ENCODE measurements at places on chromosomes 7 and 10.

GRCh38 chr10:44723619-44724325 is 187.4 kb upstream of the TMEM72 start:
- no peak for DNase-seq

GRCh38 chr7:74092321-74092963 is 8.8 kb downstream of the LIMK1 start:
- DNase-seq = no peak

DNA sequence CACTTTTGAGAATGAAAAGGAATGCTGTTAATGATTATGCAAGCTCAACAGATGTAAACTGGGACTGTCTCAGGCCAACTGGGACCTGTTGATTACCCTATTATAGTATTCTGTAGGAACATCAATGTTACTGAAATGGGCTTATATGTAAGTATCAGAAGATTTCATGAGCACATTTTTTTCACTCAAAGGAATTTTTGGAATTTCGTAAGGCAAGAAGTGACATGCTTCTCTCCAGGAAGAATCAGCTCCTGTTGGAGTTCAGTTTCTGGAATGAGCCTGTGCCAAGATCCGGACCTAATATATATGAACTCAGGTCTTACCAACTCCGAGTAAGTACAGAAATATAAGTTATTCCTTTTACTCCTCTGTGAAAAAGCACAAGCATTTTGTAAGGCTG is 19.2 kb downstream of the NIPSNAP2 start:
- no peak for DNase-seq

DNA sequence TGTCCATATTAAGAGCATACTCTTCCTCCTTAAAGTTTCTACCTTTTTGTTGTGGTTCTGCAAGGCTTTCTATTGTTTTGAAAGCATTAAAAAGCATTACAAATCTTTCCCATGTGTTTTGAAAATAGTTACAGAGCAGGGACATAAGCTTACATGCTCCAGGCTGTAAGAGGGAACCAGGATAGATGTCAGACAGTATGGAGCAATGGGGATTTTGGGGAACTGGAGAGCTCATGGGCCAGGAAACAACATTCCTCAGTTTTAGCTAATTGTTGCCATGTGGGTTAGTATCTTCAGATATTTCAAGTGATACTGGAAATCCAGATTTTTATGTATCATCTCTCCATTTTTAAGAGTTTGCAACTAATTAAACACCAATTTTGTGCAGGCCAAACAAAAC is 3.5 kb downstream of the MDFIC start:
- DNase-seq = no peak

DNA sequence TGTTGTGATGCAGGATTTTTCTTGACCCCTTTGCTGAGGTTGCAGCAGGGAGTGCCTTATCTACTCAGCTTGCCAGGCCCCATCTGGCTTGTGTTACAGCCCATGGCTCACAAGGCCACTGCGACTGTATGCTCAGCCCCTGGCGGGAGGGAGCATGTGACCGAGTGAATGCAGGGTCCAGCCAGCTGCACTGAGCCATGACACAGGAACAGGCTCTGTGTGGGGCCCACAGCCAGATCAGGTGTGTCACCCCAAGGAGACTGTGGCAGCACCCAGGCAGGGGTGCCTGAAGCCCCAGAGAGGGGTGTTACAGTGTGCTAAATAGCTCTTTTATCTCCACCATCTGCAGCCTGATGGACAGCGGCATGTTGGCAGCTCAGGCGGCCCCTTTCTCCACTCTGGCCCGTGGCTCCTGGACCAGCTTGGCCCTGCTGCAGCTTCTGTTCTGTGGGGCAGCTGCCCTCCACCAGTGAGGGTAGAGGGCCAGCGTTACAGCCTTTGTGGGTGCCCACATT is 2.6 kb upstream of the PCBD1 start:
- no peak for DNase-seq

DNA sequence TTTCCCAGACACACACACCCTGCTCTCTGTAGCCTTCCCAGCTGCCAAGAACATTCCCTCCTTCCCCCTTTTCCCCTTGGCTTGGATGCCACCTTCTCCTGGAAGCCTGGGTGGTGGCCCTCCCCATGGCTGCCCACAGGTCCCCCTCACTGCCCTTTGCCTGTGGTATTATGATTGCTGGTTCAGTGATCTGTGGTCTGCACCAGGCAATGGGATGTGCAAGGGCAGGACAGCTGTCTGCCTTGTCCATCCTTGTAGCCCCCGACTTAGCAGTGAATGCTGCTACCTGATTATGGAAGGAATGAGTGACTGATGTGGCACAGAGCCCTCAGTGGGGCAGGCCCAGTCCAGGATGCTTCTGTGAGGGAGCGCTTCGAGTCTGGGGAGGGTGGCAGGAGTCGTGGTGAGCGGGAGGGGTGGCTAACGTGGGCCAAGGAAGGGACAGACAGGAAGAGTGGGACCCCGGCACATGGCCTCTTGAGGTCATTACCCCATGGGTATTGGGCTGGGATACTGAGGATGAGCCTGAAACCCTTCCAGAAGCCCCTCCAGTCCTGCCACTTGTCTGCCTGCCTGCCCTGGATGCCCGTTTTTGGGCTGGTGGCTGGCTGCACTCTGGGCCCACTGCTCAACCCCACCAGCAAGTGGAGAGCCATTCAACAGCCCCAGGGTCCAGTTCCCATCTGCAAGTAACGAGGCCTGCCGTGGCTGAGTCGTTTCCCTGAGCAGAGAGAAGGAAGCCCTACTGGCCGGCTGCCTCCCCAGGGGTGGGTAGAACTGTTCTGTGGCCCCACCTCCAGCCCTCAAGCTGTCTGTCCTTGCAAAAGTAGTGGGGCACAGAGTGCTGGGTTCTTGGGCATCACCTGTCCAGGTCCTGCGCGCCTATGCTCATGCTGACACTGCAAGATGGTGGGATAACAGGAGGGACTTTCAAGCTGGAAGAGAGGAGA is 8.8 kb downstream of the CHST3 start:
- no peak for DNase-seq

Data from stimulated activated CD8-positive, alpha-beta memory T cell treated with anti-CD3 and anti-CD28 coated beads, Interleukin-2, amount 100 ng/mL, for 1 hour (primary cell).